ENCODE measurements at places on chromosomes 7 and 10. TPM values are rescaled to one million over a fixed set of nuclear protein-coding genes. Genes with fewer than 3 reads are reported as not detected.

DNA sequence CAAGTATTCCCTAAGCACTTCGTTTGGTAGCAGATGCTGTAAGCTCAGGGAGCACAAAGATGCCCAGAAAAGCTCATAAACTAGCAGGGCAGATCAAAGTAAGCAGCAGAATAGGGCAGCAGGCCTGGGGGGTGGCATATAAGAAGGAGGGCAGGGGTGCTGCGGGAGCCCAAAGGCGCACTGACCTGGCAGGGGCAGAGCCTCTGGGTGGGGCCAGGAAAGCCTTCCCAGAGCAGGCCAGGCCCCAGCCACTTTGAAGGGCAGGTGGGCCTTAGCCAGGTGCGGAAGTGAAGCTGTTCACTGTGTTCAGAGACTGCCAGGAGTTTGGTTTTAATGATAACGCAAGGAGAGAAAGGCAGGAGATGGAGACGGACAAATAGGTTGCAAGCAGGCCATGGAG, 3.9 kb downstream of the GDF10 start:
- DNase-seq, result no peak

DNA sequence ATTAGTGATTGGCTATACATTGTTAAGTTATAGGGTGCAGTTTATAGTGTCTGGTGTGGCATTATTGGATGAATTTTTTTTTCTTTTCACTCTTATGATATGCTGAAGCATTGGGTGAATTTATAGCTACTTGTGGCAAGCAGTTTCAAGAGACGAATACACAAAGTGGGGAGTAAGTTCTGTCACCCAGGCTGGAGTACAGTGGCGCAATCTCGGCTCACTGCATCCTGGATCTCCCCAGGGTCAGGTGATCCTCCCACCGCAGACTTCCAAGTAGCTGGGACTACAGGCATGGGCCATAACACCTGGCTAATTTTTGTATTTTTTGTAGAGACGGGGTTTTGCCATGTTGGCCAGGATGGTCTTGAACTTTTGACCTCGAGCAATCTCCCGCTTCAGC, 6.3 kb upstream of the SIRT1 start:
- no peak for DNase-seq

- no peak for DNase-seq
Observed at GRCh38 chr10:53003094-53003493, 230.5 kb upstream of the MBL2 start.

Gene UNCX
- not detected for polyA plus RNA-seq

DNA sequence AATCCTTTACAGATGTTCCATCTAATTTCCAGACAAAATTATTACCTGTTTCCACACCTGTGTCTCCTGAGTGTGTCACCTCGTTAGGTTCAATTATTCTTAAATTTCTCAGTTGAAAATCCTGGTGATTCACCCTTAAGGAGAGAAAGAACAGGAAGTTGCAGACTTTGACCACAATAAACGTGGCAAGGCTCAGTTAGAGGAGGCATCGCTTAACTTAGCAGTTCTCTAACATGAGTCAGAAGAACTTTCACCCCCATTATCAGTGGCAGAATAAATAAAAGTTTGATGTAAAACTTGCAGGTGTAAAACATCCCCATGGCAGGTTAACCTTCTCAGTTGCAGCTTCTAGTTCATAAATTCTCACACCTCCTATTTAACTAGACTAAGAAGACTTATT, 8.3 kb downstream of the XPNPEP1 start:
- no peak for DNase-seq

Gene C10orf105
- 1.1 TPM for polyA plus RNA-seq

Gene DEPP1
- polyA plus RNA-seq, result 11.9 TPM

All from BJ (cell line).